ENCODE measurements at places on chromosomes 13 and 19.

DNA sequence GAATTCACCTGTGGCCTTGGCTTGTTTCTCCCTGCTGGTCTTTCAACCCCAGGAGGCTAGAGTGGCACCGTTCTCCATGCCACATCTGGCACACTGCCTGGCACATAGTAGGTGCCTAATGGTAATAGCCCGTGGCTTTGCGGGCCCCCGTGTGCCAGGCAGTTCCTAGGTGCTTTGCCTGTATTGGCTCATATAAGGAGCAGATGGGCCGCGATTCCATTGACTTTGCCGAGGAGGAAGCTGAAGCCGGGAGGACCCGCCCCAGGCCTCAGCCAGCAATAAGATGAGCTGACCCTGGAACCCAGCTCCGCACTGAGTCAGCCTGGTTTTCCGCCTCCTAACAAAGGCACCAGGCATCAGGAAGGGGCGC is 807 bp downstream of the PGLYRP1 start:
- DNase-seq, result no peak

DNA sequence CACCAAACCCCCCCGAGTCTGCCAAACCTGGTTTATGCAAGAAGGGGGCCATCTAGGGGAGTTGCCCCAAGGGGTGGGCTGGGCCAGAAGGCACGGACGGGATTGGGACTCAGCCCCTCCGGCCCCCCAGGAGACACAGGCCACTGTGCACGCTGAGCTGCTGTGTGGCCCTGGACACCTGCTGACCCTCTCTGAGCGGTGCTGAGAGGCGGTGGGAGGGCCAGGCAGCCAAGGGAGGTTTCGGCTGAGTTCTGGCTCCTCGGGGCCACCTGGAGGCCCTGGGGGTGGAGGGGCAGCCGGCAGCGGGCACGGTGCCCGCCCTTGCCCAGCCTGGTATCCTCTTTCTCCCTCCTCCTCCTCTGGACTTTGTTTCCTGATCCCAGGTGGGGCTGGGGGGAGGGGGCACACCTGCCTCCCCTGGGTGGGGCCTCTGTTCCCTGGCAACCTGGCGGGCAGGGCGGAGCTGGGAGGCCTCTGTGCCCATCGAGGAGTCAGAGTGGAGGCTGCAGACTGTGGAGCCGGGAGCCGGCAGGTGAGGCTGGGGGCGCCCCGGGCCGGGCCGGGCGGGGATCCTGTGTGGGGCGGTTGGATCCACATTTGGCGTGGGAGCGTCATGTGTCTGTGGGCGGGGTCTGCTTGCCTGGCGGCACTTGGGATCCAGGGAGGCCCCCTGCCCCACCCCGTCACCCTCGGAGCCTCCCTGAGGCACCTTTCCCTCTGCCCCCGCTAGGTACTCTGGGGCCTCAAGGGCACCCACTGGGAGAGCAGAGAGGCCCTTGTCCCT is at the start of gene MISP:
MISP (plus strand) TSS at position 473 of the 784 bp plus-strand sequence. CDS start 5,835 bp downstream, outside the sequence.
- no peak for DNase-seq

- no peak for DNase-seq
Measured at GRCh38 chr13:33099860-33100259, 83.6 kb downstream of the KL start.

DNA sequence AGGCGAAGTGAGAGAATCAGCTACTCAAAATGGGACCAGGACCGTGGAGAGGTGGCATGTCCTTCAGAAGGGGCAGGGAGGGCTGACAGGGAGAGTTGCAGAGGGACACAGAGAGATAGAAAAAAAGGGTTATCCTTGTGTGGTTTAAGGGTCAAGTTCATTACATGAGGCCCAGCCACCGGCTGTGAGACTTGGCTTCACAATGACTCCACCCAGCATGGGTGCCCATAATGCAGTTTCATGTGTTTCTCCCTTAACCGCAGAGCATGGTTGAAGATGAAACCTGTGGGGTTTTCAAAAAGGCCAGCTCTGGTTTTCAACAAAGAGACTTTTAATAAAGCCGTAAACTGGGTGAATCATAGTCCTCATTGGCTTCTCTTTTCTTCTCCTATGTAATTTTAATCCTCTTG is 164.6 kb downstream of the KLF5 start:
- DNase-seq, result no peak

Measured in hematopoietic multipotent progenitor cell treated with erythropoietin and hydrocortisone succinate and interleukin-3 and kit ligand, for 4 days (in vitro differentiated cells).